HepG2 (cell line): ENCODE measurements at places on chromosomes 5 and 9. TPM values are rescaled to one million over a fixed set of nuclear protein-coding genes. Genes with fewer than 3 reads are reported as not detected.
A peak's percentile ranks its signal among the peaks of the same experiment; 100 is the strongest.

CCL27 gene
- polyA plus RNA-seq, result not detected in 2 replicates

ENTPD2 gene
- 3.2 and 4.1 TPM in 2 replicates for polyA plus RNA-seq

DNA sequence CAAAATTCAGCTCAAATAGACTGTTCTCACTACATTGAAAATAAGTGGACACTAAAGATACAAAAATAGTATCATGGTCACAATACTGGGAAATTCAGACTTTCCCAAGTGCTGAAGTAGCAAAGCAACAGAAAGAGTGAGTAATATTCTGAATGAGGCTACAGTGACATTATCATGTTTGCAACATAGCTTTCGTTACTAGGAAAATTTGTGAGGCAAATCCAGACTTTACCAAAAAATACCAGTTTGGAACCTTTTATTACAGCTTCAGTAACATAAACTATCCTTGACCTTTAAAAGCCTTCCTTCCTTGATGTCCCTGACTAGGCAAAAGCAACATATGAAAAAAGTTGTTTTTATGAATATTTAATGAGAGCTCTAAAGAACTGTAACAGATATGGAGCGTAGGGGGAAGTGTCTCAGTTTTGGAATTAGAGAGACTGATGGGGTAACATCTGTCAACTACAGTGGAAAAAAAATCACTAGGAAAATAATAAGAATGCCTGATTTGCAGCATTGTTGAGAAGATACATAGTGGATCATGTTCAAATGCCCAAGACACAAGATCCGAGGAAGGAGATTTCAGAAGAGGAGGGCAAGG is 312.9 kb downstream of the ADGRV1 start:
- no peaks in the 10 kb centered on the region for H3K27me3 ChIP-seq
- no peak overlapping the region for H3K27ac ChIP-seq
- peaks cover 43% of the 10 kb centered on the region for H3K4me1 ChIP-seq

DNA sequence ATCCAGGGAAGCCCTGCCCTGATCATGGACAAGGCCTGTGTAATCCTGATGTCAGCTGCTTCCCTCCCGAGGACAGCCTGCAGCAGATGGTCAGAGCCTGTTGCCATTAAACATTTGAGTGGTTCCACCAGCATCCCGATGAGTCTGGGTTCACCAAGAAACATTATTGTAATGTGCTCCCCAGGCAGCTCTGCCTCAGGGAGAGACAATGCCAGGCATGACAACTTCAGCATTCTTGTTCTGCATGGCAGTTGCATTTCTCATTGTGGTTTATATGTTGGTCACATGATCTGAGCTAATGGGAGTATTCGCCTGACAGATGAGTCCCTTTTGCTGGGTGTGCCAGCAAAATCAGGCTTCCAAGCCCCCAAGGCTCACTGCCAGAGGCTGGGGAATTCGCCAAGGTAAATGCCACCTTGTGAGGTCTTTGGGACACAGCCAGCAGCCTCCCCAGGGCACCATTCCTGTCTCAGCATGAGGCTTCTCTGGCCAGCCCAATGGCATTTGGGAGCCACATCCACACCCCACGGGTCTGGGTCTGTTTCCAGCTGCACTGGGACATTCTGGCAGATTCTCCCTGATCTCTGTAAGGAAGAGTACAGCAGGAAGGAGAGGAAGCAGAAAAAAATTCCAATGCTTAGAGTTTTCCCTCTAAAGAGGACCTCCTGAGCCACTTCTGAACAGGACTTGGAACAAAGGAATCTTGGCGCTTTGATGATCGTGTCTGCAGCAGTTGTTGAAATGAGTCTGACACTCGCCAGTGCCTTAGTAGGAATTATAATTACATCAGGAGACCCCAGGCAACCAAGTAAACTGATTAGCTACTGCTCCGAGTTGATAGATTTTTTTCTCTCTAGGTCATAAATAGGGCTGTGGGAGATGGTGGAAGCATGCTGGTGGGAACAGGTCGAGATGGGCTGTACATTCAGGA is 18.7 kb downstream of the KCNIP1 start:
- no peaks in the 10 kb centered on the region; the same call in 1 of the 2 replicates for H3K27me3 ChIP-seq
- no peaks in the 10 kb centered on the region for H3K4me1 ChIP-seq
- H3K27ac ChIP-seq, result no peak overlapping the region
- no peaks in the 10 kb centered on the region for H3K36me3 ChIP-seq
- no peak for DNase-seq

C1QTNF3 gene
- 9.1 and 10.8 TPM in 2 replicates for polyA plus RNA-seq

GRCh38 chr5:154236-154635 is 37.1 kb upstream of the LRRC14B start:
- no peaks in the 10 kb centered on the region for H3K36me3 ChIP-seq
- H3K27ac ChIP-seq, result no peak overlapping the region
- H3K4me3 ChIP-seq, result no peak overlapping the region

GRCh38 chr5:139692679-139693308 is 44.6 kb downstream of the CXXC5 start:
- H3K4me1 ChIP-seq, result peaks cover 82% of the 10 kb centered on the region
- no peak overlapping the region for H3K27ac ChIP-seq

GRCh38 chr5:88502179-88503040 is 233.8 kb upstream of the TMEM161B start:
- H3K27ac ChIP-seq, result no peak overlapping the region
- H3K4me3 ChIP-seq, result peak overlapping the region; percentile 49
- no peaks in the 10 kb centered on the region for H3K27me3 ChIP-seq
- no peak for DNase-seq
- H3K36me3 ChIP-seq, result no peaks in the 10 kb centered on the region

- DNase-seq, result no peak
- no peaks in the 10 kb centered on the region for H3K4me1 ChIP-seq
- H3K4me3 ChIP-seq, result no peak overlapping the region
These were observed 50.5 kb upstream of the RFX3 start for GRCh38 chr9:3576328-3576727.

- no peaks in the 10 kb centered on the region for H3K36me3 ChIP-seq
- H3K4me1 ChIP-seq, result peaks cover 40% of the 10 kb centered on the region
- no peaks in the 10 kb centered on the region for H3K27me3 ChIP-seq
These were observed 225.7 kb upstream of the DMRT1 start for GRCh38 chr9:615756-616155.

SPINK7 gene
- 0.15 TPM in 1 of 2 replicates, not detected in the other for polyA plus RNA-seq

DBH gene
- polyA plus RNA-seq, result not detected in 2 replicates

- no peaks in the 10 kb centered on the region for H3K36me3 ChIP-seq
- no peak overlapping the region for H3K4me3 ChIP-seq
- no peaks in the 10 kb centered on the region for H3K4me1 ChIP-seq
- no peaks in the 10 kb centered on the region for H3K27me3 ChIP-seq
These were observed 293.1 kb downstream of the DMRTA1 start for GRCh38 chr9:22739712-22740111.

KCNV2 gene
- not detected in 2 replicates for polyA plus RNA-seq

OTP gene
- polyA plus RNA-seq, result not detected in 2 replicates

NEURL1B gene
- polyA plus RNA-seq, result 0.13 and 0.14 TPM in 2 replicates
